ENCODE measurements at places on chromosomes 6 and 20.

GRCh38 chr6:150299873-150300485, 68.8 kb upstream of the IYD start:
- no peak for DNase-seq

DNA sequence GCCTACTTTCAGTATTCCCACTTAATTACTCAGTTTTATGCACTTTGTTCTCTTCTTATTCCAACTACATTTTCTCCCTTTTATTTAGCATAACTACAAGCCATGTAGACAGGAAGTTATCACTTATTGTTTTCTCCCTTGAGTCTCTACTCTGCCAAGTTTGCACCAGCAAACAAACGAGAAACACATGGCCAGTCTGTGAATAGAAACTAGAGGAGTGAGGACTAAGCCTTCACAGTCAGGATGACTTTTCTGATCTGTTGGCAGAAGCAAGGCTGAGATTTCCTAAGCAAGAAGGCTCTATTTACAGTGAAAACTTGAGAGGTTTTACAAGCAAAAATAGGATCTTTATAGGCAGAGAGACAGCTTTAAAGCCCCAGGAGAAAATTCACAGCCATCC, 69.8 kb upstream of the TINAG start:
- DNase-seq, result no peak

- DNase-seq, result peak; percentile 84
Observed at GRCh38 chr6:1396952-1397868, 7.8 kb downstream of the FOXF2 start.

DNA sequence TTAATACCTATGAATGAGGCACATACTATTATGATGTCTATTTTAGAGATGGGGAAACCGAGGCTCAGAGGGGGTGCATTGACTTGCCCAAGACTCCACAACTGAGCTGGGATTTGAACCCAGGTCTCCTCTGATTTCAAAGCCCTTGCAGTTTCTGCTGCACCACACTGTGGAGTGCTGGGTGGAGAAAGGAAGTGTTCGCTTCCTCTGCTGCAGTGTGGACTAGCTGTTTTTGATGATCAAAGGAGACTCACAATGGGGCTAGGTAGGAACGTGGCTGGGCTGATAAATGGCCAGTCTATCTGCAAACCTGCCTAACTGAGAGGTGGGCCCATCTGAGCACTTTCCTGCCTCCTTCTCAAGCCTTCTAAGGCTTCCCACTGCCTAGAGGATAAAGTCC, 87.2 kb downstream of the CD40 start:
- no peak for DNase-seq
